ENCODE measurements at places on chromosomes 13 and 19.

- no peak for DNase-seq
Observed at GRCh38 chr13:28650284-28650683, 8.6 kb upstream of the POMP start.

DNA sequence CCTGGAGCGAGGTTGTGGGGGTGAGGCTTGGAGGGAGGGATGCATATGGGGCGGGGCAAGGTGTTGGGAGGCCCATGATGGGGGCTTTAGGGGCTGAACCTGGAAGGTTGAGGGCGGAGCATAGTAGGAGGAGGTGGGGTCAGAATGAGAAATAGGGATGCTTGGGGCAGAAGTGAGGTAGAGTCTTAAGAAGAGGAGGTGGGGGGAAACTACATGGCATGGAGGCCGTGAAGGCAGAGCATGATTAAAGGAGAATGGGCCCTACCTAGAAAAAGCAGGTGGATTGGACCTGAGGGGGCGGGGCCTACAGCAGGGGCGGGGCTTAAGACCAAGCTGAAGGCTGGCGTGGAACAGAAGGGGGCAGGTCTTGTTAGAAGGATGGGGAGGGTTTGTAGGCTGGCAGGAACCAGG lies 799 bp downstream of the NR1H2 start:
- no peak for DNase-seq

DNA sequence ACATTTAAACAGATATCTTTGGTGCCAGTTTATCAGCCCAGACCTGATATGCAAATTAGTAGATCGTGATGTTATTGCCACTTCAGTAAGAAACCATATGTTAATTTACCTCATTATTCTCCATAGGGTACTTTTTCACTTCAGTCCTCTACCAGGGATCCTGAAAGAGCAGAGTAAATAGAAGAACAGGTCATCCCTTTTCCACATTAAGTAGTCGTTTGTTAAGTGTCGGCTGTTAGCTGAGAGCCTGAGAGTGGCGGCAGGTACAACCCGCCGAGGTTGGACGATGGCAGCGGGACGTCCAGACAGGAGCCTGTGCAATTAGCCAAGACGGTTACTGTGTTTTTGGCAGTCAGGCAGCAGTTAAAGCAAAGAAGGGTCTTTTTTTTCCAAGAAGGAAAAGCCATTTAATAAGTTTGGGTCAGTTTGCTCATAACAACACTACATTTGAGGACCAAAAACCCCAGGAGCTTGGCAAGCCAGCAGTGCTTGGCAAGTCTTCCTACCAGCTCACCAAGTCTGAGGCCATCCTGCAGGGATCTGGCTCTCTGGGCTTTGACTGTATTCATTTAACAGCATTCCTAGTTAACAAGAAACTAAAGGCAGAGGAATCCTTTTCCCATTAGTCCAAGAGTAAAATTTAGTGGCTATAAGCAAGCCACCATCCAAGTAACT lies 231.8 kb downstream of the SHISA2 start:
- no peak for DNase-seq

GRCh38 chr19:41386442-41386841 lies 10.1 kb downstream of the TMEM91 start:
- DNase-seq: no peak

DNA sequence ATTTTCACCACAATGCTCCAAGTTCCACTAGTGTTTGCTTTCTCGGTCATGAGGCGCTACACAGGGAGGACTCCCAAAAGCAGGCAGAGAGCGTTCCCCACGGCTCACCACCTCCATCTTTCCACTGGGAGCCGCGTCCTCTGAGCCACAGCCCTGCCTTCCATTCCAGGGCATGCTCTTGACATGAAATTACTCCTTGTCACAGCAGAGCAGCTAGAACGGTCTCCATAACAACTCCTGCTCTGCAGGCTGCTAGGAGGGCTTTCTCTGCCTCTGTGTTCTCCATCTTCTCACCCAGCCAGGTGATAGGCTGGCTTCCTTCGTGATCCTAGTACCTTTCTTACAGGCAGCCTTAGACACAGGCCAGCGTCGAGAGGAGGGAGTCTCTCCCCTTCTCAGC lies 171.8 kb upstream of the UBL3 start:
- DNase-seq: no peak

- DNase-seq: no peak
Observed at GRCh38 chr19:11541238-11541637, 2.6 kb downstream of the CNN1 start.

GRCh38 chr19:38424272-38424671 lies 1.7 kb downstream of the RASGRP4 start:
- no peak for DNase-seq

DNA sequence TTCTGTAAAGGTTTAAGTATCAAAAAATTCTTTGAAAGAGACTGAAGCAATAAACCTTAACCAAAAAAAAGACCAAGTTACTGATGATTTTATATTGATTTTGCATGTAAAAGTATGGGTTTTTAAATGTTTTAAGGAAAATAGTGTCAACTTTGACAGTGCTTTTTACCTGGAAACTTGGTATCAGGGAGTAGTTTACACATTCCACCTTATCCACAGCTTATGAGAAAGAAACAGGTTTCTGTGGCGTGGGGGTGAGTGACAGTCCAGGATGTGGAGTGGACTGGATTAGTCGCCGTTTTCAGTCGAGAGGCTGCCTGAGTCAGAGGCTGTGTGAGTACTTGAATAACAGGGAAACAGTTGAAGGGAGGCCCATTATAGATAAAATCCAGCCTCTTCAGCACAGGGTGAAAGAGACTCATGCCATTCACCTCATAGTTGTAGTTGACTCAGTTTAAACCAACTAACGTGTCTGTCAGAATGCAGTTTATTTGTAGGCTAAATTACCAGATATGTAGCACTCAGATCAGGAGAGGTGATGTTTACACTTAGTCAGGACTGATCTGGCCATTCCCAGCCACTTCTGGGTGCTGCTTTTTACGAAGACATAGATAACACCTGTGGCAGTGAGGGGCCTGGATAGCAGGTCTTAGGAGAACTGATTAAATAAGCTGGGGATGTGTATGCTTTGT lies 595 bp upstream of the GPR183 start:
- no peak for DNase-seq

- no peak for DNase-seq
Observed at GRCh38 chr19:17332677-17333581, 1.7 kb downstream of the ANO8 start.

DNA sequence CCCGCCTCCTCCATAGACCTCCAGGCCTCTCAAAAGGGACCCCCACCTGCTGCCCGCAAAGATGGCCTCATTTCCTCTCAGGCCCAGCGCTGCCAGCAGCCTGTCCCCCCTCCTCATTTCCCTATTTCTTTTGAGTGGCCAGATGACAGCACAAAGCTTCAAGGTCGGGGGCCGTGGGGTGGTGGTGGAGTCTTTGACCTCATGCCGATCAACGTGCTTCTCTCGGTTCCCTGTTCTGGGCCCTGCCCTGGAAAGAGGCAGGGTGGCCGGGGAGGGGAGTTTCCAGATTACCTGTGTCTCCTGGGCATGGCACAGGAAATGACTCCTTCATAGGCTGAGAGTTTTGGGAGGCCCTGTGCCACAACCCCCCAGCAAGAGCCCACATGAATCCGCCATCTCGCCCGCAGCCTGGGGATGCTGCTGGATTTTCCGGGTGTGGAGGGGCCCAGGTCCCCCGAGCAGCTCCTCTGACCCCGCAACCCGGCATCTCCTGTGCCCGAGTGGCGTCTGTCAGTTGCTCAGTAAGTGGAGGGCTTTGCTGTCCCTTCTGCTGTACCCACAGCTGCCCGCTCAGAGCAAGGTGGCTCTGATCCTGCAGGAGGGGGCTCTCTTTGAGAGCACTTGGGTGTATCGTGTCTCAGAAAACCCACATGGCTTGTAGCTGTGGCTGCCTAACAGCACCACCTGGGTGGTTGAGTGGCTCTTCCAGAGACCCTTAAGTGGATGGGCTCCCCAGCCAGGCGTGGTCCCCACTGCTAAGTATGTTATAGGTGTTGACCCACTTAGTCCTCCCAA lies 139.4 kb downstream of the SIPA1L3 start:
- DNase-seq: no peak

DNA sequence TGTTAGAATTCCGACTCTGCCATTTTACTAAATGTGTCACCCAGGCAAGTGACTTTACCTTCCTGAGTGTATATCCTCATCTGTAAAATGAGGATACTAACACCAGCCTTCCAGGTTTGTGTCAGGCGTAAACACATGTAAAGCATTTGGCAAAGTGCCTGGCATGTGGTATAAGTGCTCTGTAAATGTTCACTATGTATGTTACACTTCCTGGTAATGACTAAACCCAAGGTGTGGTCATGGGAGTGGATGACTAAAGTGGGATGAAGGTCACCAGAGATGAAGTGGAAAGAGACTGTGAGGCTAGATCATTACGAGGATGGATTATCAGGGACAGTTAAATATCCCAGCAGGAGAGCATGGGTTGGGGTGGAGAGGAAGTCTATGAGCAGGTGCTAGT lies 25.6 kb downstream of the DEDD2 start:
- no peak for DNase-seq

Measured in activated CD8-positive, alpha-beta memory T cell treated with anti-CD3 and anti-CD28 coated beads for 1 hour (primary cell).